ENCODE measurements at places on chromosomes 6 and 20. TPM values are rescaled to one million over a fixed set of nuclear protein-coding genes. Genes with fewer than 3 reads are reported as not detected.

DNA sequence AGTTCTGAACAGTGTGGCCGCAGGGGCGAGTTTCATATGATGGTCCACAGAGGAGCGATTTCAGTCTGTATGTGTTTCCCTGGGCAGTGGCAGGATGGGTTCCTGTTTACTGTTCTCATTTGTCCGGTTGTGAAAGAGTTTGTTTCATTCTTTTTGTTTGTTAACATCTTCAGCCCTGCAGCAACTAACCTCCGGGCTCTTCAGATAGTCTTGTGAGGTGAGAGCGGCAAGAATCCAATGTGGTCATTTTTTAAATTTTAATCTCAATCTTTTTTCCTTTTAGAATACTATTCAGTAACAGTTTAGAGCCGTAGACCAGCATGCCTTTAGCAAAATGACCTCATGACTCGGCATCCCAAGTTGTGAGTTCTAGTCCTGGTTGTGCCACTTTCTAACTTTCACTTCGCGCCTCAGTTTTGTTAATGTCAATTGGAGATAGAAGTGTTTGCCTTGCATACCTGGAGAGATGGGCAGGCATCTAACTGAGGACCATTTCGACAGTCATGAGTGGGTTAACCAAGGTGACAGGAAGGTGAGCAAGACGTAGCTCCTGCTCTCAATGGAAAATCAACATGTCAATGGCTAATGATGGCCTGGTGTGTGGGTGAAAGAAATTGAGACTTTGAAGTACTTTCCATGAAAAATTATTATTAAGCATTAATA, 38.5 kb upstream of the PXDC1 start:
- no peak for DNase-seq

- DNase-seq = no peak
Observed at GRCh38 chr20:21166801-21167200, 40.9 kb downstream of the KIZ start.

DNA sequence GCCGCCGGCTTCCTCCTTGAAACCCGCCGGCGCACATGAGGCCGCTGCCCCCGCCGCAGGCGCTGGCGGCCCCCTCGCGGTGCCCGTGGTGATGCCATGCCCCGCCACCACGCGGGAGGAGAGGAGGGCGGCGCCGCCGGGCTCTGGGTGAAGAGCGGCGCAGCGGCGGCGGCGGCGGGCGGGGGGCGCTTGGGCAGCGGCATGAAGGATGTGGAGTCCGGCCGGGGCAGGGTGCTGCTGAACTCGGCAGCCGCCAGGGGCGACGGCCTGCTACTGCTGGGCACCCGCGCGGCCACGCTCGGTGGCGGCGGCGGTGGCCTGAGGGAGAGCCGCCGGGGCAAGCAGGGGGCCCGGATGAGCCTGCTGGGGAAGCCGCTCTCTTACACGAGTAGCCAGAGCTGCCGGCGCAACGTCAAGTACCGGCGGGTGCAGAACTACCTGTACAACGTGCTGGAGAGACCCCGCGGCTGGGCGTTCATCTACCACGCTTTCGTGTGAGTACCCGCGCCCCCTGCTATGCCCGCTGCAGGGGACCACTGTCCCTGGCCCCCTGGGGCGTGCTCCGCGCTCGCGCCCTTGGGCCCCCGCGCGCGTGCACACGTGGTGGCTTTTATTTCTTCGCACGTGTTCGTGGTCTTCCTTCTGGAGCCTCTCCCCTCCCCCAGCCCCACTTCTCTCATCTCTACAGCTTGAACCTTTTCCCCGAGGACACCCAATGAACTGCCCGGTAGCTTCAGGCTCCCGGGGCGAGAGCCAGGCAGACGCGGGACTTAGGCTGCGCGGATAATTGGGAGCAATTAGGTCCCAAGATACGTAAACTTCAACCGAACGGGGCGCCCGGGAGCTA, 453 bp downstream of the KCNQ5 start:
- no peak for DNase-seq

The LPA gene
- total RNA-seq = 2.8 TPM

The ZBTB46 gene
- total RNA-seq = 0.92 TPM

The SSTR4 gene
- total RNA-seq = not detected
